Hematopoietic multipotent progenitor cell treated with erythropoietin and hydrocortisone succinate and interleukin-3 and kit ligand, for 4 days (in vitro differentiated cells): ENCODE measurements at places on chromosomes 5 and 9.

DNA sequence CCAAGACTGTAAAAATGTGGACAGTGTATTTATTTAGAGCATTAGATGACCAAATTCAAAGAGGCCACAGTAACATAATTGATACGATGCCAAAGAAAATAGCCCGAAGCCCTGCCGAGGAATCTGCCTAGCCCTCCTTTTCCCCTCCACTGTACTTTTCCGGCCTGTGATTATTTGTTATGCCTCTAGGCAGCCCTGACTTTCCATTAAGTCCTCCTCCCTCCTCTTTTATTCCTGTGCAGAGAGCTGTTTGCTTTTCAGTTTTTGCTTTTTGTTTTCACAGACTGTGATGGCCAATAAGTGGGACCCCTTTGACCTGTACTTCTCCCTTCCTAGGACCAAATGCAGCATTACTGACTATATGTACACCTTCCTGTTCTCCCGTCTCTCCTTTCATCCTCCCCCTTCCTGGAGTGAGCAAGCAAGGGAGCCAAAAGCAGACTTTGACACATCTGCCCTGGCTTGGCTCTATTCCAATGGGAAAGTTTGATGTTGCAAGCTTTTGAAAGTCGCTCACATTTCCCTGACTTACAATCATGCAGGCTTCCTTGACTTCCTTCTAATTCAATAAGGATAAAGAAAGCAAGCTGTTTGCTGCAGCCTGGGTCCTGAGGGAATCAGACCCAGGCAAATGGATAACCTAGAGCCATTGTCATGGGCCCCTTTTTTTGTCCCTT, 76.1 kb downstream of the NREP start:
- DNase-seq: no peak

DNA sequence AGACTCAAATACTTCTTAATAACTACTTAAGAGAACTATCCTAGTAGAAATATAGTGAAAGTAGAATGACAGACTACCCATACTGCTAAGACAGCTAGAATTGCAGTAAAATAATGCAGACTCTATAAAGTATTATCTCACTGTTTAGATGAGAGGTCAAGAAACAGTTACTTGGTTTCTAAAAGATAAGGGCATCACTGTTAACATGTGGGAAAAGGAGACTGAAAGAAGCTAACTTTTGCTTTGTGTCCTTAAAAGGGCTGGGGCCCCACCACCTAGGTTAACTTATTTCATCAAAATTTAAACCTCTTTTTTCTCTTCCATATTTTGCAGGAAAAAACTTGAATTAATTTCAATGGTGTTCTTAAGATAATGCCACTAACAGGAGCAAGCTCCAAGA, 204.3 kb downstream of the CNTLN start:
- DNase-seq: peak; percentile 51

DNA sequence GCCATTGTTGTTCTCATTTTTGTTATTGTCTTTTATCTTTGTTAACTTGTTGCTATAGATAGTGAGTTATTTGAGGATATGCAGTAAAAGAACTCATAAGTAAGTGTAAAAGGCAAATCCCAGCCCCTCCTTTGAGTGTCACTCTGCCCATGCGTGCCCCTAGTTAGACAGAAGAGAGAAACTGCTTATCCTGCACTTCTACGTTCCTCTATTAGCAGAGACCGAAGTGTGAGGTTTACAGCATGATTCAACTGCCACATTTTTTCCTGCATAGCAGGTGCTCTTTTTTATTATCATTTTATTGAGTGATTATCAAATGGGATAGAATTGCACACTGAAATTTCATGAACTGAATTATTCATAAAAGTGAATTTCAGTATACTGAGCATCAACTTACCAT, 12.0 kb upstream of the DNAH5 start:
- DNase-seq: no peak

GRCh38 chr9:132575005-132575609, 7.3 kb upstream of the BARHL1 start:
- DNase-seq: peak; percentile 79

- no peak for DNase-seq
These were observed 49.1 kb upstream of the CLK4 start for GRCh38 chr5:178675922-178676321.
